SIG-M5 (cell line): ENCODE measurements at places on chromosomes 2 and 18.

GRCh38 chr2:95382192-95382591, 20.3 kb upstream of the FAHD2A start:
- no peak for DNase-seq

- no peak for DNase-seq
Observed at GRCh38 chr2:85266146-85267041, 61.4 kb downstream of the TGOLN2 start.

DNA sequence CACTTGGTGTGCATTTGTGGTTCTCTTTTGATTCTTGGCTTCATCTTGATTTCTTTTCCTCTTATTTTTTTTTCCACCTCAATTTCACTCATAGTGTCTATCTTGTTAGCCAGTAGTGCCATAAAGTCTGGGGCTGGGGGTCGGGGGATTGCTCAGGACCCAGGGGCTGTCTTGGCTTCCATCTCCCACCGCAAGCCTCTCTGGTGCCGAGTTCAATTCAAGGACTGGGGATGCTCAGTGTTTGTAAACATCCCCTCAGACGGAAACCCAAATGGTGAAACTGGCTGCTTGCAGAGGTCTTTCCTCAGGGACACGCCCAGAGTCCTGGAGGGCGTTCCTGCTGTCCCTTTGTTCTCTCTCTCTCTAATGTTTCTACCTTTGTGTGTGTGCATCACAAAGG, 173.3 kb downstream of the TWIST2 start:
- no peak for DNase-seq

DNA sequence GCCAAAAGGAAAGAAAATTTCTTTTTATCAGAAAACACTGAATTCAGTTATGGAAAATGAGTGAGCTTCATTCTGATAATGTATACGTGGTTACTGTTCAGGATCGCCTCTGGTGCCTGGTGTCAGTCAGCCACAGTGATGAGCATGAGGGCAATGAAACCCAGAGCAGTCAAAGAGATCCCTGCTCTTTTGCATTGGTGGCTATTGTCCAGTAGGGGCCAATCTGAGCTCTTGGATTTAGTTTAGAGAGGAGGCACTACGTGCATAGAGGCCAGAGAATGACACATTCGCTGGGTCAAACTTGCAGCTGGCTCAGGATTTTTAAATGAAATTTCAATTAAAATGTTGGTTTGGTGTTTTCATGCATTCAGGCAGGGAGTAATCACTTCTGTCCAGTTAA, 522.9 kb downstream of the TMEM182 start:
- DNase-seq: no peak

DNA sequence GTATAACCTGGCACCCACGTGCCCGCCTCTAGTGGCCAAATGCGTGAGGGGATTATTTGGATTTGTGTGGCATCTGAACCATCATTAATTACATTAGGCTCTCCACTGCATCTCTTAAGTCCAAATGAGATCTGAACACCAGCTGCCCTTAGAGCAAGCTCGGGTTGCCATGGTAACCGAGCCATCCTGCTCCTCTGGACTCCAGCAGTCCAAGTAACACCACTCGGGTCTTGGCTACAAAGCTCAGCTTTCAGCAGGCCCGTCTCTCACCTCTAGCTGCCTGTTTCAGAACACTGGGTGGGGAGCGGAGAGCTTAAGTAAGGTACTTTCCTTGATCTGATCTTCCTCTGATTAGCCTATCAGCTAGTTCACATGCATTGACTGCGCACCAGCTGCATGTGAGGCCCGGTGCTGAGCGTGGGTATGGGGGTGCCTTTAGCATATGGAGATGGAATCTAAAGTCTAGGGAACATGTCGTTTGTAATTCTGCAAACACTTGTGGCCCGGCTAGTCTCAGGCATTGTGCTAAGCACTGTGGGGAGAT, 14.1 kb upstream of the CYS1 start:
- no peak for DNase-seq

DNA sequence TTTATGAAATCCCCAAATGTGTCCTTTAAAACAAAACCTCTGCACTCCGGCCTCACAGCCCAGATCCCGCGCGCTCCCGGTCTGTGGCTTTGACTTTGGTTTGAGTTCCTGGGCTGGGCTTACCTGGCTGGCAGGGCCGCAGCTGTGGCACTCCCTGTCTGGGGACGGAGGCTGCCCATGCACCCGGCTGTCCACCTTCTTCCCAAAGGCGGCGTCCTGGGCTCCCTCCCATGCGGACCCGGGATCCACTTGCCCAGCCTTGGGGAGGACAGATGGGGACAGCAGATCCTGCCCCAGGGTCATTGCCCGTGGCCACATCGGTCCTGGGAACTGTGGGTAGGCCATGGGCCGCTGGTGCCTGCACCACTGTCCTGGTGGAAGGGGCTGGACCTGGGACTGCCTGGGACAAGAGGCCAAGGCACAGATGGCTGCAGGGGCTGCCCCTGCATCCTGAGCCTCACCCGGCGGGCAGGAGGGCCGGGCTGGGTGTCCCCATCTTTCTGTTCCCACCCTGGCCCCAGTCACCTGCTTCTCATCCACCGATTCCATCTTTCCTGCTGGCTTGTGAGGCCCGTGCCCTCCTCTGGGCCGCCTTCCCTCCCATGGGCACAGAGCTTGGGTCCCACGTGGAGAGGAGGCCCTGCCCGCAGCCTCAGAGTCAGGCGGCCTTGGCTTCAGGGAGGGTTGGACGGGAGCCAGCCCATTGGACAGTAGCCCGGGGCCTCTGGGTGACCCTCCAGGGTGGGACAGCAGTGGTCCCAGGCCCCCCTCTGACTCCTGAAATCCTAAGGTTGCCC, 27.7 kb downstream of the NFATC1 start:
- DNase-seq: no peak

DNA sequence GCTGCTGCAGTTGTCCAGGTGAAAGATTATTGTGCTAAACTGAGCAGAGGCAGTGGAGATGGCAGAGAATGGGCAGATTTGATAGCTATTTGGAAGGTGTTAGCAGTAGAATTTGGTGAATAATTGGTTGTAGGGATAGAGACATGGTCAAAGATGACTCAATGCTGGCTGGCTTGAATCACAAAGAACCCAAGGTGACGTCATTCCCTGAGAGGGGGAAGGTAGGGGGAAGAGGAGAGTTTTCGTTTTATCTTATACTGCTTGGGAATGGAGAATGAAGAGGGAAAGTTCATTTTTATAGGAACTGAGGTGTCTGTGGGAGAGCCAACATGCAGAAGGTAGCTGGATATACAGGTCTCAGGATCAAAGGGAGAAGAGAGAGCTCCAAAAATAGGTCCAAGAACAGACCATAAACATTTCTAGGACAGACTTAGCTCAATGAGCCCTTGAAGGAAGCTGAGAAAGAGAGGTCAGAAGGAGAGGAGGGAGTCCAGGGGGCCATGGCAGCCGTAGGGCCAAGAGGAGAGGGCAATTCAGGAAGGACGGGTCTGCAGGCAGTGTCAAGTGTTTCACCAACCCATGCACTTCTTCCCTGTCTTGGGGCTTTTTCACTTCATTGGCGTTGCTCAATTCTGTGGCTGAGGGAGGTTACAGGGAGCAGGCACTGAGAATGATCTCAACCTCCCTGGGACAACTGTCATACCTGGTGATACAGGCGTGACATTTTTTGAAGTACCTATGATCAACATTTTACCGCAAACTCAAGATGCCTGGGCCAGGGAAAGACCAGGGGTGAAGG, 281.3 kb downstream of the TDRD15 start:
- no peak for DNase-seq

DNA sequence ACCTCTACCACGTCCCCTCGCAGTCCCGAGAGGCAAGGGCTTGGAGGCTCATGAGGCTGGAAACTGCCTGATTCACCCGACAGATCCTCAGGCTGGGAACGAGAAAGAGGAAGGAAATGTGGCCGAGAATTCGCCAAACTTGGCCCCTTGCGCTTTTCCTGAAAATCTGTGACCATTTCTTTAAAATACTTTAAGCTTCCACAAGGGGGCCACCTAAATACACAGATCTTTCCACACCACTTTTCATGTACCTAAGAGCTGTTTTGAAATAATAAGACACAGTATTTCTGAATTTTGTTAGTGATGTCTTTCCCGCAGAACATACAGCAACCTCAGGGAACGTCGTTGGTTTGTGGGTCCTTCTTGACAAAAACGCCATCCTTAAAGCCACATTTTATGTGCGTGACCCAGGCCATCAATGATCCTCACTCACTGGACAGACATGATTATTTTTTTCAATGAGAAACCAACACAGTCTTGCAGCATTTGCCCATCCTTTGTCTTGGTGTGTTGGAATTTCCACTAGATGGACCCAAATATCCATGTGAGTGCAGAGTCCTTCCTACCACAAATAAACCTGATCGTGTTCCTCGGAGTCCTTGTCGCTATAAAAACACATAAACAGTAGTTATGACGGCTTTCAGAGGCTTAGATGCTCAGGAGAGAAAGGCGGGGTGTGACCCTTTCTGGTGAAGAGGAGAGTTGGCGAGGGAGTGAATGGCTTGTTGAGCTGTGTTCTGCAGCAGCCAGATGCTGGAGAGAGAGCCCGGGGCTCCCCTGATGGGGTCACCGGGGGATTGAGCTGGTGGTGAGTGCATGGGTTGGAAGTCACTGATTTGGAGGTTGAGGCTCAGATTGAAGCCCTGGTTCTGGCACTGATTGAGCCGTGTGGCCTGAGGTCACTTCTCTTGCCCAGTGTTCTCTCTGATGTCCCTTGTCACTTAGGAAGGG, 25.0 kb downstream of the DCDC2C start:
- DNase-seq: no peak

DNA sequence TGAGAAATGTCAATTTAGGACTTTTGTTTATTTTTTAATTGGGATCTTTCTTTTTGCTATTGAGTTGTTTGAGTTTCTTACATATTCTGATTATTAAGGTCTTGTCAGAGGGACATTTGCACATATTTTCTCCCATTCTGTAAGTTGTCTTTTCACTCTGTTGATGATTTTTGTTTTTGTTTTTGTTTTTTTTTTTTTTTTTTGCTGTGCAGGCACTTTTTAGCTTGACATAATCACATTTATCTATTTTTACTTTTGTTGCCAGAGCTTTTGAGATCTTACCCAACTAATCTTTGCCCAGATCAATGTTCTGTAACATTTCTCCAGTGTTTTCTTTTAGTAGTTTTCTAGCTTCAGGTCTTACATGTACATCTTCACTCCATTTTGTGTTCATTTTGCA, 166.6 kb downstream of the EPHA4 start:
- no peak for DNase-seq

DNA sequence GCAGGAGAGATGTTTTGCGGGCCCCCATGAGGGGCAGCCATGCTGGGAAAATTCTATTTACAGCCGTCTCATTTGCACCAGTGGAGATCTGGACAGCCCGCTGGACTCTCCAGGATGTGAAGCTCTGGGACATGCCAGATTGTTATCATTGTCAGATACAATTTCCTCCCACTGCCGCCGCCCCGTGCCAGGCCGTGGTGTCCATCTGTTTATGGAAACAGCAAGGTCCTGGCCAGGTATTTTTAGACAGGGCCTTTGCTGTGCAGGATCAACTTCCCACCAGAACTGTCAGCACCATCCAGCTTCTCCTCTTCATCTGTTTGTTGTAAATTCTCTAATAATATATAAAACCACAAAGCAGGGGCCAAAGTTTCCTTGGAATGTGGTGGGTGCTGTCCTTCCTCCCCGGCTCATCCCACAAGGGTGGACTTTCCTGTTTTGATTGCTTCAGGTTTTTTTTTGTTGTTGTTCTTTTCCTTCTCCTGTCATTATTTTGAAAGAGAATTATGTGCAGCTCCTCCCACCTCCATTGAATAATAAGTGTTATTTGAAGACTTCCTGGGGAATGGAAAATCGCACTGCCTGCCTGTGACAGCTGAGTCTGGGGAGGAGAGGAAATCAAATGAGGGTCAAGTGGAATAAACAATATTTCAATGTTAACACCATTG, 398.1 kb downstream of the TNS1 start:
- no peak for DNase-seq

DNA sequence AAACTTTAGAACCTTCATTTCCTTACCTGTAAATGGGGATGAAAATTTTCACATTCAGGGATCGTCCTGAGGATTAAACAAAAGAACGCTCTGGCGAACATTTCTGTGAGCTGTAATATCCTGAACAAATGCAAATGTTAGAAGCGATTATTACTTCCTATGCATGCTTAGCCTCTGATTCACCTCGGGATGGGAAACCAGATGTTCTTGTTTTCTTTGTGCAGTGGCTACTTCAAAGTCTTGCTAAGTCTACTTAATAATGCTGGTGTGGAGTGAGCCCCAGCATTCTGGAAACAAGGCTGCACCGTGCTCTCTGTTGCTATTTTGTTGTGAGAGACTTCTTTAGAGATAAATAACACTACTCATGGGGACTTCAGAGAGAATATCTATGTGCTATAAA, 119.1 kb upstream of the PELI1 start:
- no peak for DNase-seq

DNA sequence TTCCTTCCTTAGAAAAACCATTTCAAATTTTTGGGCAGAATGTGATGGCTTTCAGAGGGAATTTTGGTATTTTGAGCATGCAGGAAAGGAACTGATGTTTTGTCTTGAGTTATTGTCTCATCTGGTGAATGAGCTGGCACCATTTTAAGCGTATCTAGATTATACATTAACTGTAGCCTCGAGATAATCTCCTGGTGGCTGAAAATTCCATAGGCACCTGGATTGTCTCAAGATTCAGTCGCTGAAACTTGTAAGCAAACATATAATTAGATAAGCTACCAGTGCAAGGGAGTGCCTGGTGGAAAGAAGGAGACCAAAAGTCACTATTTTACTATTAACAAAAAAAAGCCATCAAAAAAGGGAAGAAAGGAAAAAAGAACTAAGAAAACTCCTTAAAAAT, 687.8 kb upstream of the DDX18 start:
- no peak for DNase-seq

DNA sequence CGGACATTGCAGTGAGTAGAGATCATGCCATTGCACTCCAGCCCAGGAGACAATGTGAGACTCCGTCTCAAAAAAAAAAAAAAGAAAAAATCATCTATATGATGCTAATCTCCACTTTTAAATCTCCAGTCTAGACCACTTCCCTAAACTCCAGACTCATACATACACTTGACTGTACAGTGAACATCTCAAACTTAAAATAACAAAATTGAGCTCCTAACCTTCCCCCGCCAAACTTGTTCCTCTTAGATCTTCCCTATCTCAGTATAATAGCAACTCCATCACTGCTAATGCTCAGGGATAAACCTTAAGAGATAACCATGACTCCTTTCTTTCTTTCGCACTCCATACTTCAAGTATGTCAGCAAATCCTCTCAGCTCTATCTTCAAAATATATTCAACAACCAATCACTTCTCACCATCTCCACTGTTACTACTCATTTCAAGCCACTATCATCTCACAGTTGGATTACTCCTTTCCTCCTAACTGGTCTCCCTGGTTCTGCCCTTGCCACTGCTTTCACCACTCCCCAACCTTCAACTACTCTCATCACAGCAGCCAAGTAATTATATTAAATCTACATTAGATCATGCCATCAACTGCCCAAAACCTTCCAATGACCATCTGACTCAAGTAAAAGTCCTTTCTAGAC, 12.0 kb downstream of the MEMO1 start:
- no peak for DNase-seq

- no peak for DNase-seq
Observed at GRCh38 chr18:13611142-13611600, 115.2 kb downstream of the FAM210A start.
